Osteocyte (in vitro differentiated cells): ENCODE measurements at places on chromosomes 4 and X. TPM values are rescaled to one million over a fixed set of nuclear protein-coding genes. Genes with fewer than 3 reads are reported as not detected.

GRCh38 chrX:103275947-103276567 lies 493 bp downstream of the TCEAL5 start:
- no peak for DNase-seq

DNA sequence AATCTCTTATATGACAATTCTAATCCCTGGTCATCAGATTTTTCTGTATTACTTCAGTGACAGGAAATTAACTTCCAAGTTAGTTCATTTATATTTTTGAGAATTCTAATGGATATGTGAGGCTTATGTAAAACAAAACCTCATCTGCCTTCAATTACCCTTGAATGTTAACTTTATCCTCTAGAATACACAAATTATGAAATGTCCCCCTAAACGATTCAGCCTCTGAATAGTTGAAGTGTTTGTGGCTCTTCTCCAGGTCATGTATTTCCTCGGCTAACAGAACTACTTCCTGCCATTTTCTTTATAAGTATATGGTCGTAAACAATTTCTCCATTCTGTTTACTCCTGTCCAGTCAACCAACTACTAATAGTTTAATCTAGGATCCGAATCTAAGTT lies 401.3 kb downstream of the PCDH10 start:
- DNase-seq = no peak

DNA sequence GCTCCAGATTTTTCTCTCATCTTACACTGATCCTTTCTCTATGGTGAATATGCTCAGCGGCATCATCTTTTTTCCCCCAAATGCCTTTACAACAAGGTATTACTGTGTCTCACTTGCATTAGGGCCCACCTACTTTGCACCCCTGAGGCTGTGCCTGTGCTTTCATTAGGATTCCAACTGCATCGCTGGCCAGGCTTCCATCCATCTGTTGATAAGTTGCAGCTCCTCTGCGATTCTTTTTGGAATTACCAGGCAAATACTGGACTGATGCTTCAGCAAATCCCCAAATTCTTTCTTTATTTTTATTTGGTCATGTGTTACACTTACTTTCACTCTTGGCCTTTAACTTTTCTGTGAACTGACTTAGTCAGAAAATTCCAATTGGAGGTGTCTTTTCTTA lies 77.3 kb downstream of the AFF2 start:
- no peak for DNase-seq

GRCh38 chrX:100642290-100642689 lies 1.7 kb upstream of the SRPX2 start:
- DNase-seq = no peak

DNA sequence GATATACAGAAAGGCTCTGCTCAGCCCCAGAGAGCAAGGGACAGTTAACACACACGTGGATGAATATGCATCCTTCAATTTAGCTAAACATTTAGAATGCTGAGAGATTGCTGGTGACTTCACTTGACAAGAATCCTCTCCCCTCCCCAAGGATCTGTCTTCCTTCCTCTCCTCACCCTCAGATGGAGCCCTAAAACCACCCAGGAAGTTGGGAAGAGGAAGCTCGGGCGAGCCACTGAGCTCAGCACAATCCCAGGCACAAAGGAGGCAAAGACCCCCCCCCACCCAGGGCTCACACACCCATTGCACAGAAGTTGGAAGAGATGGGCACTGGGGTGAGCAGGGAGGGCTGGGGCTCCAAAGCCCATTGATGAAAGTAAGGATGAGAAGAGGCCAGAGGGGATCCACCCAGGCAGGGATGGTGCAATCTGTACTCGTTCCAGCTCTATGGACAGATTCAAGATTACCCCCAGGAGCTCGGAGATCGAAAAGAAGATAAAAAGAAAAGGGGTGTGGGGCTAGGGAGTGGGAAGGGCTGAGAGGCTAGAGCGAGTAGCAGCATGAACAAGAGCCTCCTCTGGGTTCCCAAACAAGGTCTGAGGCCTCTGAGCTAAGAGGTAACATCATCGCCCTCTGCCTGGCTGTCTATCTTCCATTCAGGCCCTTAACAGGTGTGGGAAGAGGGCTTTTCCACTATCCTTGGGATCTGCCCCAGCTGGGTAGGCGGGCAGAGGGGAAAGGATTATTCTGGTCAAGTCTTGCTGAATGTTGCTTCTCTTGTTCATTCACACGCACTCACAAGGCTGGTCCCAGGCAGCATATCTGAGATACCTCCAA lies 1.2 kb downstream of the TFE3 start:
- DNase-seq = no peak

GRCh38 chrX:150205011-150205410 lies 158.1 kb upstream of the MAMLD1 start:
- no peak for DNase-seq

GRCh38 chr4:73583666-73584065 lies 36.6 kb downstream of the RASSF6 start:
- DNase-seq = no peak

- no peak for DNase-seq
Observed at GRCh38 chr4:168573870-168574269, 77.0 kb downstream of the PALLD start.

DNA sequence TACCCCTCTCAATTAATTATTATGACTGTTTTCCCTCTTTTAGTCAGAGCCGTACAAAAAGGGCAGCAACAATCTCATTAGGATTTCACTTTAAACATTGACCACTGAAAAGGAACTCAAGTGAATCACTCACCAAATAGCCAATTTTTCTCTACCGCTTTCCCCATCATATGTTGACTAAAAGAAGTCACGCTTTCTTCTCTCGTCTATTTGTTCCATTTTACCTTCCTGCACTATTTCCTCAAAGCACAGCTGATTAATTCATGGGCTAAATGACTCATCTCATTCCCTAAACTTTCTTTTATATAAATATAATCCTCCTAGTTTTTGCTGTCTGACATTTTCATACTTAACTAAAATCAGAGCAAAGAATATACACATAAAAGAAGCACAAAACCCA lies 8.2 kb downstream of the MID1 start:
- DNase-seq = no peak

GRCh38 chrX:107648332-107648731 lies 20.0 kb downstream of the PRPS1 start:
- DNase-seq = no peak

GRCh38 chr4:123671636-123672404 lies 275.2 kb downstream of the SPRY1 start:
- no peak for DNase-seq

Gene SYN1
- 0.71 and 1.9 TPM in 2 replicates for total RNA-seq

Gene BEND2
- total RNA-seq = not detected in 2 replicates

Gene TCEAL3
- total RNA-seq = 36.5 and 38.4 TPM in 2 replicates
